ENCODE measurements at places on chromosomes 3 and 15.

DNA sequence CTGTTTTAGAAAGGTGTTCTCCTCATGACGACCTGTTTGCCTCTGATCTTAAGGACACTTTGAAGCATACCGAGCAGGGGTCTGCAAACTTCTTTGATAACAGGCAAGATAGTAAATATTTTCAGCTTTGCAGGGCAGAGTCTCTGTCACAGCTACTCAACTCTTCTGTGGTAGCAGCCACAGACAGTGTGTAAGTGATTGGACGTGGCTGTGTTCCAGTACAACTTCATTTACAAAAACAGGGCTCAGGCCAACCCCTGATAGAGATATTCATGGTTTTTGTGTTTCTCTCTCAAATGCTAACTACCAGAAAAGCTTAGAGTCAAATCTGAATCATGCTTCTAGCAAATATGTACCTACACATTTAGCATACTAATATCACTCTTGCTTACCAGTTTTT is 51.5 kb downstream of the TGFBR2 start:
- no peak for DNase-seq

DNA sequence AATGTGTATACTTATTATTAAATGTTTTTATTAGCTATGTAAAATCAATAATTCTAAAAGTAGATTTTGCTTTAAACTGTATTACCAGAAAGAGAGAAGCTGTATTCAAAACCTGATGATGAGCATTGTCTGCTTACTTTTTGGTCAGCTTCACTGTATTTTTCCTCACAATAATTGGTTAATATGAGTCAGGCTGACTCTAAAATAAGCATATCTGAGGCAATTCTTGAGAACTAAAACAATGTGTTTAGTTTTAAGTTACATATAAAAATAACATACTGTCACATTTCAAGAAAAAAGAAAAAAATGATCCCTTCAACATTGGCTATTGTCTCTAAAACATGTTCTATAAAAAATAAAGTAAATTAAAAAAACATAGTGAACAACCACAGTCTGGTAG is 66.1 kb downstream of the EPHA3 start:
- DNase-seq: no peak

DNA sequence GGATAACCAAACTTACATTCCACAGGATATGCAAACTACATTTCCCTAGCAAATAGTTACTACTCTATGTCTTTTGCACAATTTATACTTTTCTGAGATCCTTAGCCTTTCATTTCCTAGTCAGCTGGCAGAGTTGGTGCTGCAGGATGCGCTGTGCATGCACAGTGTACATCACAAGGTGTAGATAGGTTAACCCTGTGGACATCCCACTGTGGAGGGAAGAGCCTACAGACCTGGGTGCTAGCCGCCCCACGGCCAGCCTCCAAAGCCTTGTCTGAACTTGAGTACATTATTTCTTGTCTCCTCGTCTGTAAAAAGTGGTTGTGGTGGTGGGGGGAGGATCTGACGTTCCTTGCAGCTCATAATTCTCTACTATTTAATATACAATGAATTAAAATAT is 3.5 kb downstream of the TNFSF10 start:
- no peak for DNase-seq

GRCh38 chr15:33612721-33613304 is 302.0 kb downstream of the RYR3 start:
- DNase-seq: no peak
